D341Med (cell line): ENCODE measurements at places on chromosomes 13 and 19.

- no peak for DNase-seq
Observed at GRCh38 chr19:41796901-41797300, 514 bp downstream of the CEACAM3 start.

GRCh38 chr13:35961002-35961401 is 170.2 kb downstream of the DCLK1 start:
- DNase-seq = no peak

DNA sequence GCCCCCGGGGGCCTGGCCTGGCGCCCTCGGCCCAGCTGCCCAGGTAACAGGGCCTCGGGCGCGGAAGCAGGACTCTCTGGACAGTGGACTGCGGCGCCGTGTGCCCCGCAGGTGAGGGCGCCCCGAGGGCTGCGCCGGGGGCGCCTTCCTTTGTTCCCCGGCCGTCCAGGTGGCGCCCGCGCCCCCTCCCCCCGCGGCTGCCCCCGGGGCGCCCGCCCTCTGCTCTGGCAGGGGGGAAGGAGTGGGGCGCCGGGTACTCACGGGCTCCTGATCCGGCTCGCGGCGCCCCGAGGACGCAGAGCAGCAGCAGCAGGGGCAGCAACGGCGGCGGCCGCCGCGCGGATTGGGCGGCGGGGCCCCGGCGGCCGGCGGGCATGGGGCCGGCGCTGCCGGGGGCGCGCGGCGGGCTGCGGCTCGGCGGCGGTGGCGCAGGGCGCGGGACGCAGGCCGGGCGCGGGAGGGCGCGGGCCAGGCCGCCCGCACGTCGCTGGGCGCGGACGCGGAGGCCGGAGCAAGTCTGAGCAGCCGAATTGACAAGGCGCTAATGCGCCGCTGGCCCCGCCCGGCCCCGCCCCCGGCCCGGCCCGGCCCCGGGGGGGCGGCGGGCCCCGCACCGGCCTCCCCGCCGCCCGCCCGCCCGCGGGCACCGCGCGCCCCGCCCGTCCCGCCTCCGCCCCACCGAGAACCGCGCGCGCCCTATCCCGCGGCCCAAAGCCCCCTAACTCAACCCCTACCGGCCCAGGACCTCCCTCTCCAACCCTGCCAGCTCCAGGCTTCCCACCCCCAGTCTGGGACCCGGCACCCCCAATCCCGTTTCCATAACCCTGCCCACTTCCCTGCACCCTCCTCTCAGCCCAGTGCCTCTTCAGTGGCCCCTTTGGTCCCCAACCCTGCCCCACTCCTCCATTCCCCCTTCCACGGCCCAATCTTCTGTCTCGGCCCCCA is at the start of gene CRLF1:
CRLF1 (minus strand) TSS at position 519 of the 945 bp plus-strand sequence; CDS start at position 376, 143 bp downstream.
- DNase-seq = peak; percentile 85

DNA sequence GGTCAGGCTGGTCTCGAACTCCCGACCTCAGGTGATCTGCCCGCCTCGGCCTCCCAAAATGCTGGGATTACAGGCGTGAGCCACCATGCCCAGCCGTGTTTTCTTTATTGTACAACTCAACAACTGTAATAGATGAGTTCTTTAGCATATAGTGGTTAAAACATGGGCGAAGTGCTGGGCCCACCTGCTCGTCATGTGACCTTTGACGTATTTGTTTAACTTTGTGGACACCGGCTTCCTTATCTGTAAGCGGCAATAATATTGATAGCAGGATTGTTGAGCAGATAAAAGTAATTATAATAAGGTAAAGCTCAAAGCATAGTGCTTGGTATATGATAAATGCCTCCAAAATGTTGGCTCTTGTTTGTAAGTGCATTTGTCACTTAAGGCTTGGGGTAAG is 460.3 kb downstream of the KLF12 start:
- no peak for DNase-seq

DNA sequence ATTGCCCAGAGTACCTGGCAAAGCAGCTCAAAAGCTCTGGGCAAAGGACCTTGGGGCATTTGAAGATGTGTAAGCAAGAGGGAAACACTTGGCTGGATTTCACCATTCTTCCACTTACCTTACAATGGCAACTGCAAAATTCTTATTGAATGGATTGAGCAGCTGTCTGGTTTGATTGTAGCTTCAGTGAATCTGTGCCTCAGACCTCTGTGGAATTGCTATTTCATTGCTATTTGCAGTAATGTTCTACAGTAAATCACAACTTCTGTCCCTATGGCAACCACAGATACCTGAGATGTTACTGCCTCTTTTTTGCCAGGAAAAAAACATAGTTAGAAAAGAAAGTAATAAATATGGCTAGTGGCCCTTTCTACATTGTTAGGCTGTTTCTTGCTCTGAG is 519.5 kb downstream of the SUCLA2 start:
- DNase-seq = no peak

DNA sequence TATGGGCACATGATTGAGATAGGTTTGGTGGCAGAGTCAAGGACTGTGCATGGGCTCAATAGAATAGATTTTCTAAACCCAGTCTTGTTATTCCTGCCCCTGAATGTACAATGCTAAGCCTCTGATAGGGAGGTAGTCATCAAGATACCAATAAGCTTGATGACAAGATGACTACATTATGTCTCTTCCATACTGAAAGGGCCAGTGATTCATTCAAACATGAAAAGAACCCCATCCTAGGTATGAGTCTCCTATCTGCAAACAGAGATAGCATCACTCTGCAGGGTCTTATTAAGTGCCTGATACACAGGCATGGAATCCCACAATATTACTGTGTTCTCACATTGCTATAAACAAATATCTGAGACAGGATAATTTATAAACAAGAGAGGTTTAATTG is 40.3 kb upstream of the UFM1 start:
- DNase-seq = no peak

DNA sequence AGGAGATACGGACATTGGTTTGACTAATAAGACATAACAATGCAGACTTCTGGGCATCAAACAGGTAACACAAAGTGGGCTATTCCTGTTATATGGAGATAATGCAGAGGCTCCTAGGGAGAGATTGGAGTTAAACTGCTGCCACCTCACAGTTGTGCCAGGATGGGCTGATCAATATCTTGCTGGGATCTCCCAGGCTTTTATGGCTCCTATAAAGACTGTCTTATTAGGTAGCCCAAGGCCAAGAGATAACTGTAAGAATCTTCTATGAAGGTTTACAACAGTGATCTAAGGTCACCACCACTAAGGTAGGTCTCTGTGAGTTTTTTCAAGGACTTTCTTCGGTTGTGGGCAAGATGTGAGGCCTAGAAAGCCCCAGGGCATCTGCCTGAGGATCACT is 345.8 kb downstream of the KLF5 start:
- no peak for DNase-seq

GRCh38 chr19:45305421-45305820 is 17.3 kb downstream of the CKM start:
- no peak for DNase-seq

DNA sequence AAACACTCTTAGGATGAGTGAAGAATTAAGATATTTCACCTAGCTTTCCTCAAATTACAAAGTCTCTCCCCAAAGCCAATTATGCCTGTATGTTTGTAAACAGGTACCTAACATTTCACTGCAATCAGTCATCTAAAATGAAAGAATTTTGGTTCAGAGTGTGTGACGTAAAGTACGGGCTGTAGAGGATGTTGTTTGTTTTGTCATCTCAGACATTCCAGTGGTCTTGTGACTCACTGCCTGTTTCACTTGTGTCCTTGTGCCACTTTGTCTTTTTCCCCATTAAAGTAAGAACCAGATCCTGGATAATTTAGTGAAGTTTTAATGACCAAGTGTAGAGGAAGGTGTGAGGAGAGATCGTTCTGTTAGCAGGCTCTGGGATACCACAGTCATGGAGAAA is 28.6 kb upstream of the EID2 start:
- DNase-seq = no peak

- no peak for DNase-seq
Observed at GRCh38 chr19:51710163-51710562, 13.6 kb downstream of the HAS1 start.

GRCh38 chr13:110330491-110331011 is 23.5 kb downstream of the COL4A2 start:
- DNase-seq = no peak

- no peak for DNase-seq
Observed at GRCh38 chr13:29137016-29137415, 316.9 kb downstream of the MTUS2 start.

- no peak for DNase-seq
Observed at GRCh38 chr19:45938733-45939319, 24.2 kb upstream of the NANOS2 start.

GRCh38 chr13:40631605-40632004 is 34.8 kb downstream of the FOXO1 start:
- DNase-seq = no peak

- no peak for DNase-seq
Observed at GRCh38 chr19:36685835-36686234, 1.6 kb upstream of the ZNF567 start.

- DNase-seq = no peak
Observed at GRCh38 chr13:32585550-32586079, 637 bp upstream of the PDS5B start.

DNA sequence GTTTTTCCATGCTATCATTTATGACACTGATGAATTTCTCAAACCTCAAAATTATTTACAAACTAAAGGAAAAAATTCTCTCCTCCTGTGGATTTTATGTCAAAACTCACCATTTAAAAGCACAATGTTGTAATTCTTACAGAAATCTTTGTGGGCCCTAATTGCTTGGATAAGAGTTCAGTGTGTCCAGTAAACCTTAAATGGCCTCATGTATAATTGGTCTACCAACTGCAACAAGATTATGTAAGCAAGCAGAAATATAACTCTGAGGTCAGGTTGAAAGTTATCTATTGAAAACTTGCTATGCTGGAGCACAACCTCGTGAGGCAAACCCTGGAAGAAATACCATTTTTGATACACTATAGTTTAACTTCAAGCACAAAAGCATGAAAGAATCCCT is 22.0 kb downstream of the VWA8 start:
- no peak for DNase-seq

- no peak for DNase-seq
Observed at GRCh38 chr19:17658240-17658639, 29.9 kb downstream of the UNC13A start.

DNA sequence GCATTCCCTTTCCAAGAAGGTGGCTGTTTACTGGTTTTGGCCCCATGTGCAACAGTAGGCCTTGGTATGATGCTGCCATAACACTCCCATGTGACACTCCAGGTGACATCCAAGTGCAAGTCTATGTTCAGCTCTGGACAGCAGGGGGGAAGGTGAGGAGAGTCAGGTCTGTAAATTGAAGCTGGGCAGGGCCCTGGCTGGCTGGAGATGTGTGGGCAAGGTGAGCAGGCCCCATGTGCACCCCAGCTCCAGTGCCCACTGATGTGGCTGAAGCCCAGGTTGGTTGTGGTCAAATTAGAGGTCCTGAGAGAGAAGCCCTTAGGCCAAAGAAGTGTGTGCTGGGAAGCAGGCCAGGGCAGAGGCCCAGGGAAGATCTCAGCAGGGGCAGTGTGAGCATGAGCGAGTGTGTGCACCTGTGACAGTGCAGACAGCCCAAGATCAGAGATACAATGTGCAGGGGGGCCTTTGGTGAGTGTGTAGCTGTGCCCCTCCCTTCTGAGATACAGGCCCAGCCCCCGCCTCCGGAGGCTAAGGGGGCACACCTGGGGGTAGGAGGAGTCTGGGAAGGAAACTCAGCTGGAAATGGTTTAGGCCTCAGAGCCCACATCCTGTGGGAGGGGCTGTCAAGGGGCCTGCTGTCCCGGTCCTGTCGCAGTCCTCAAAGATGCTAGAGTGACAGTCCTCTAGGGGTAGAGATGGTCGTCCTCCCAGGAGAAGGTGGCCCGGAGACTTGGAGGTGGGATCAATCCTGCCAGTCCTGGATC is 18.6 kb downstream of the DEDD2 start:
- DNase-seq = no peak

- DNase-seq = peak; percentile 95
Observed at GRCh38 chr19:12092065-12092867, 27.7 kb downstream of the ZNF844 start.

DNA sequence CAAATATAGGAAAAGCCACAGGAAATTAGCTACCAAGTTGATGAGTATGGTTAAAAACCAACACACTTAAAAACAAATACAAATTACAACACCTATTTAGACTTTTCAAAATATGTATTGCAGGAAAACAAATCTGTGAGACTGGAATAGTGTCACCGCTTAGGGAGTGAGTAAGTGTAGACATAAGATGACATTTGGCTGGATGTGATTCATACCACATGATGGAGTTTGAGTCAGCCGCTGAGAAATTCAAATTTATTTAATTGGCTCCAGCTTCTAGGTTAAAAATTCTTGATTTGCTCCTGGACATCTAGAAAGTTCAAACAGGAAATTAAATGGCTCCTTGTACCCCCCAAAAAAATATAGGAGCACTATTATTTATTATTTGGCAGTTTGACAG is 531.7 kb downstream of the SLITRK1 start:
- no peak for DNase-seq

- no peak for DNase-seq
Observed at GRCh38 chr13:23822252-23822824, 66.9 kb downstream of the MIPEP start.

DNA sequence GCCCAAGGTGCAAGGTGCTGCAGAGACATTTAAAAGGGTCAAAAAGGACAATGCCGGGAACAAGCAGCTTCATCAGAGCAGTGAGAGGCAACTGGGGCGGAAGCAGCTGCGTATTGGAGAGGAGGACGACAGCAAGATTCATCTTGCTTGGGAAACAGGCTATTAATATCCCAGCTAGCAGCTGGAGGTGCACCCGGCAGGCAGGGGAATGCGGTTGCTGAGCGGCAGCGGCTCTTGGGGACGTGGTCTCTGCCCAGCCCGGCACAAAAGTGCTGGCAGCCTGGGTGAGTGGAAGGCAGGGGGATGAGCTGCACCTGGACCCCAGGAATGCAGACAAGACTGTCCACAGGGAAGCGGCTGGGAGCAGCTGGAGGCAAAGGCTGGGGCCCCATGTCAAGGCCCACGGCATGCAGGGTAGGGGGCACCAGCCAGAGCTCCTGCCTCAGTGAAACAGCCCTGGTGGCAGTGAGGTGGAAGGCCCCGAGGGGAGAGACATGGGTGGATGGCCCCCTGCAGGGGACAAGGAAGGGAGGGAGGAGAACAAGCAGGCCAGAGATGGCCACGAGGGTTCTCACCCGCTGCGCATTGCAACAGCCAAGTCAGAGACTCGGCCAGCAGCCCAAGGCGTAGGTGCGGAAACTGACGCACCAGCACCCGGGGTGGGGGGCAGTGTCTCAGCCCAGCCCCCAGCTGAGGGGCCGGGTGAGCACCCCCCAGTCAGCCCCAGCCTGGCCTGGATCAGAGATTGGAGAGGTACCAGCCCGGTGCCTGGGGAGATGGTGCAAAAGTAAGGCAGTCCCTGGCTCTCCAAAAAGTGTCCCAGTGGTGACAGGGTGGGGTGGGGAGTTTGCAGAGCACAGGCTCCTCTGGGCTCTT is 34.4 kb downstream of the PEPD start:
- DNase-seq = no peak

- DNase-seq = peak; percentile 81
Observed at GRCh38 chr19:1469255-1470054, 9.6 kb downstream of the C19orf25 start.

DNA sequence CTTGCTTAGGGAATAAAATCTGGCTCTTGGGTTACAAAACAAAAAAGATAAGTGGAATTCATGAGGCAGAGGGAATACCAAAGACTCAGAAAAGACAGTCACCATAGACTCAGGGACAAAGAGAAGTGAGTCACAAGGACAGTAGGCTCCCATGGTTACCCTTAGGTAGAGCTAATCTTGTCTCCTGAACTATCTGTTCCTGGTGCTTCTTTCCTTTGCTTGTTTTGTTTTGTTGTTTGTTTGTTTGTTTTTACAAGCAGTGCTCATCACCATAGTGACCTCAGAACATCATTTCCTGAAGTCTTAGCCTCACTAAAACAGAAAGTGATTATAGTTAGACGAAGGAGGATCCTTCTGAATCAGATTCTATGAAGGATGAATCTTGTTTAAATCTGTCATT is 142.3 kb upstream of the SOX21 start:
- no peak for DNase-seq
